ENCODE measurements at places on chromosomes 6 and 20. TPM values are rescaled to one million over a fixed set of nuclear protein-coding genes. Genes with fewer than 3 reads are reported as not detected.

IL17F gene
- not detected for total RNA-seq

TGM2 gene
- 708 TPM for total RNA-seq

BFSP1 gene
- total RNA-seq: 3.7 TPM

C2 gene
- not detected for total RNA-seq

ABCF1 gene
- 60.3 TPM for total RNA-seq

SLC22A3 gene
- total RNA-seq: not detected

RGL2 gene
- total RNA-seq: 85.8 TPM

SPATA2 gene
- 6.1 TPM for total RNA-seq

NRN1 gene
- 25.6 TPM for total RNA-seq

DYNLRB1 gene
- 142 TPM for total RNA-seq

RAET1L gene
- not detected for total RNA-seq

C20orf144 gene
- not detected for total RNA-seq

ADGRB3 gene
- not detected for total RNA-seq

PNPLA1 gene
- not detected for total RNA-seq

FAM209A gene
- total RNA-seq: not detected

SIM1 gene
- 0.29 TPM for total RNA-seq
